NCI-H1105 treated with DMSO at 0.1 percent for 48 hours (cell line): ENCODE measurements at places on chromosomes 13 and 19.
A peak's percentile ranks its signal among the peaks of the same experiment; 100 is the strongest.

- DNase-seq, result no peak
These were observed 1.2 kb upstream of the KLF16 start for GRCh38 chr19:1864480-1865171.

DNA sequence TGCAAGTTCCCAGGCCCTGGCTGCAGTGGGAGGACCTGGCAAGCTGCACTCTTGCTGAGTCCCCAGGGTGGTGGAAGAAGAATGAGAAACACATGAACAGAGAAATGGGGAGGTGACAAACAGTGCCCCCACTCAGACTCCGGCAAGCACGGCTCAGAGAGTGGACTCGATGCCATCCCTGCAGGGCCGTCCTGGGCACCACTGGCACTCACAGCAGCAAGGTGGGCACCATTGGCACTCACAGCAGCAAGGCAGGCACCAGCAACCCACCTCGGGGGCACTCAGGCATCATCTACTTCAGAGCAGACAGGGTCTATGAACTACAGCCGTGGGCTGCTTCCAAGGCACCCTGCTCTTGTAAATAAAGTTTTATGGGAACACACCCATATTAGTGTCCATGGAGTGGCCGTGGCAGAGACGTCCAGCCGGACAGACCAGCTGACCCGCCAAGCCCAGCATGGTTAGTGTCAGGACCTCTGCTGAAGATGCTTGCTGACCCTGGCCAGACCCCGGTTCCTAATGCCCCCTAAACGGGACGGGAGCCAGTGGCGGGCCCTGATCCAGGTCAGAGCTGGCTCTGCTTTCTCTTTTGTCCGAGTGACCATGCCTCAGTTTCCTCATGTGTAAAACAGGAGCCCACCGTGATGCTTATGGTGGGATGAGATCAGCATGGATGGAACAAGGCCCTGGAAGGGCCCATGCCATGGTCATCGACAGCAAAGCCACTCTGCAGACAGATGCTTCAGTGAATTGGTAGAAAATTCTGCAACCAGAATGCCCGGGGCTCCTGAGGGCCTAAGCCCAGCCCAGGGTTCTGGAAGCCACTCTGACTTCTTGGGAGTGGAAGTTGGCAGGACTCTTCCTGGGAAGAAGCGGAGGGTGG, 2.1 kb upstream of the F10 start:
- no peak for DNase-seq

DNA sequence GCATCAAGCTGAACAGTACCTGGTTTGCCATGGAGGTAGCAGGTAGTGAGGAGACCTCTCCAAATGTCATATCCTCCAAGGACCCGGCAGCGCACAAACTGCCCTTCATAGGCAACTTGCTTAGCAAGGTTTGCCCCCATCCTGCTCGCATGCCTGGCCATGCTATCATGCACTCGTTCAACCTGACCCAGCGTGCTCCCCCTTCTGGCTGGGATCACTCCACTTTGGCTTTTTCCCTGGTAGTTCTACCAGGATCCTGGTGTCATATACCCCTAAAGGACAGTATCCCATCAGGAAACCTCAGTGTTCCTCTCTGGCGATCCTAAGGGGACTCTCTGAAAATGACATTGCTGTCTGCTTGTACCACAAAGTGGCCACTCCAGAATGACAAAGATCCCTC, 38.6 kb upstream of the ZNF30 start:
- DNase-seq, result no peak

DNA sequence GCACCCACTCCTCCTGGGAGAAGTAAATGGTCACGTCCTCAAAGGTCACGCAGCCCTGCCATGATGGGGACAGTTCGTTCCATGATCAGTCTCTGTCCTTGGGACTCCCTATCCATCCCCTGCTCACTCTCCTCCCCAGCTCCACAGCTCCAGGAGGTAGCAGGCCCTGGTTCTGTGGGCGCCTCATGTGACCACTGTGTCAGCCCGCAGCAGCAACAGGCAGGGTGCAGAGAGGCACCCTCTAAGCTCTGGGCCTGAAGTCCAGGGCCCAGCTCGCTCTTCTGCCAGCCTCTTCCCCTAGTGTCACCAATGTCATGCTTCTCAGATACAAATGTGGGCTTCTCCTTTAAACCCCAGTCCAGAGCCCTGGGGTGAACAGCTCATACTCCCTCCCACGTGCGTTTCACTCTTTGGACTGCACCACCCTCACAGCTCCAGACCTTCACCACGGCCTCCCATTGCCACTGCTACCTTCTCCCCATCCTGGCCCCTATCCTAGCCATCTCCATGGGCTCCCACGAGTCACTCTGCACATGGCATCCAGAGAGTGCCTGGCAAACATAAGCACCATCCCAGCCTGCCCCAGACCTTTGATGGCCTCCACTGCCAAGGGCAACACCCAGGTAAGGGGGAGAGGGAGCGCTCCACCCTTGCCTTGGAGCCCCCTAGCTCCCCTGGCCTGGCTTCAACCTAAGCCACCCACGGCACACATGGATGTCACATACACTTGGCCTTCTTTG, 2.9 kb downstream of the ZNF792 start:
- DNase-seq, result no peak

DNA sequence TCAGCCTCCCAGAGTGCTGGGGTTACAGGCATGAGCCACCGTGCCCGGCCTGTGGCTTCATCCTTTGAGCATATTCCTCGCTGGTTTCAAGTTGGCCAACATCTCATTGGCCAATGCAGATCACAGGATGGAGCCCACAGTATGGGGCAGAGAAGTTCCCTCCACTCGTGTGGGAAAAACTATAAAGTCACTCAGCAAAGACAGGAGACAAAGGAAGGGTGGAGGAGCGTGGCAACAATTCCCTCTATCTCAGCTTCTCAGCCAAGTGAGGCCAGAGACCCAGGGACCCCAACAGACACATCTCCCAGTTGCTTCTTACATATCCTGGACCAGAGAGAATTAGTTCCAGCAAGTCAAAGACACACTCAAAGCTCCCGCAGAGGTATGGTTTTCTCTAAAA, 184.6 kb upstream of the SOX1 start:
- DNase-seq, result no peak

DNA sequence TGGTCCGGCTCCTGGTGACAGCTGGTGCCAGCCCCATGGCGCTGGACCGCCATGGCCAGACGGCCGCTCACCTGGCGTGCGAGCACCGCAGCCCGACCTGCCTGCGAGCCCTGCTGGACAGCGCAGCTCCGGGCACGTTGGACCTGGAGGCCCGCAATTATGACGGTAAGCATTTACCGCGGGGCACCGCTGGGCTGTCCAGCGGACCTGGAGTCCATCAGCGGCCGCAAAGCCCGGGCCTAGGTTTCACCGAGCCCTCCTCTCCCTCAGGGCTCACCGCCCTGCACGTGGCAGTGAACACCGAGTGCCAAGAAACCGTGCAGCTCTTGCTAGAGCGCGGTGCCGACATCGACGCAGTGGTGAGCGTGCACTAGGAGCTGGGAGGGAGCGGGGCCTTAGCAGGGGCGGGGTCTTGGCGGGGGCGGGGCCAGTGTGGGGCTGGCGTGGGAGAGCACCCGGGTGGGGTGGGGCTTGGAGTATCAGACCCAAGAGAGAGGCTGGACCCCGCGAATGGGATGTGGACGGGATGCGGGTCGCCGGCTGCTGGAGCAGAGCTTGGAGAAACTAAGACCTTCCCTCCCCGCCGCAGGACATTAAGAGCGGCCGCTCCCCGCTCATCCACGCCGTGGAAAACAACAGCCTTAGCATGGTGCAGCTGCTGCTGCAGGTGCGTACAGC, 8.7 kb downstream of the BCL3 start:
- no peak for DNase-seq

DNA sequence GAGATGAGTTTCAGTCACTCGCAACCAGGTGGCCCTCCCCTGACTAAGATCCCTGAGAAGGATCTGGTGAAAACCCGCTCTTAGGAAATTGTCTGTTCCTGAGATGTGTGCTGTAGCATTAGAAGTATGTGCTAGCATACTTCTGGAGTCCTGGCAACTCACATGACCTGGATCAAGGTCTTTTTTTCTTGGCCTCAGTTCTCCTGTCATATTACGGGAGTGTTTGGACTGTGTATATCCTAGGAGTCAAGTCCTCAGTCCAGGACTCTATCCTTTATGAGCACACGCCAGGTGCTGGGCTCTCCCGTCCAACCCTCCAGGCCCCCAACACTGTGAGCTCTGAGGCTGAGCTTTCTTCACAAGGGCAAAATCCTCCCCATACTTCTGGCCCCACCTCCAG, 156.4 kb downstream of the UQCRFS1 start:
- no peak for DNase-seq

DNA sequence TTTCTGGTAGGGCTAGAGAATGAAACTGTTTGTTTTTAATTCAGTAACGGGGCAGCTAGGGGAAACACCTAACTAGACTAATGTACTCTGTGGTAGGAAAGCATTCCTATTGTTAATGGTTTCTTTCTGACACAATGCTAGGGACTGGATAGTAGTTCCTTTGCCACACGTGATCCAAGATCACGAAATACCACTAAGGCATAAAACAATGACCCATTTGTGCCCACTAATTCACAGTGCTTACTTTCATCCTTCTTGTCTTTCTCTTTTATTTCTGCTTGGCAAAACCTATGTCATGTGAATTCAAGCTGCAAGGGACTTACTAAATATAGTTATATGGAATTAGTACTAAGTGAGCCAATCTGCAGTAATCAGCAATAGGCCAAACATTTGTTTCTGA, 834.1 kb upstream of the SLITRK6 start:
- no peak for DNase-seq

DNA sequence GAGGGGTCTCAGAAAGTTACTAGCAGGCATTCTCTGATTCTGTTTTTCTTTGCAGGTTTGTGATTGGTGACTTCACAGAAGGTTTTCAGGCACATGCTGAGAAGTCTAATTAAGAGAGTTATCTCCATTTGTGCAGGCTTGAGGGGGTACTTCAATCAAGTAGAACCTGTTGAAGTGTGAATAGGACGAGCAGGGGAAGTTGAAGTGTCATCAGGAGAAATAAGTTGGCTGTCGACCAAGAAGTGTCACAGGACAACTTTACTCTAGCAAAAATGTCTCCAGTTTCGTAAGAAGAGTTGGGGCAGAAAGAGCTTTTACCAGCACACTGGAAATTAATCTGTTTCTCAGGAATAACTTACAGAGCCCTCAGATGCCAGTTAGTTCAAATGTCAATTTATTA, 576.5 kb upstream of the SLITRK5 start:
- DNase-seq, result peak; percentile 46

DNA sequence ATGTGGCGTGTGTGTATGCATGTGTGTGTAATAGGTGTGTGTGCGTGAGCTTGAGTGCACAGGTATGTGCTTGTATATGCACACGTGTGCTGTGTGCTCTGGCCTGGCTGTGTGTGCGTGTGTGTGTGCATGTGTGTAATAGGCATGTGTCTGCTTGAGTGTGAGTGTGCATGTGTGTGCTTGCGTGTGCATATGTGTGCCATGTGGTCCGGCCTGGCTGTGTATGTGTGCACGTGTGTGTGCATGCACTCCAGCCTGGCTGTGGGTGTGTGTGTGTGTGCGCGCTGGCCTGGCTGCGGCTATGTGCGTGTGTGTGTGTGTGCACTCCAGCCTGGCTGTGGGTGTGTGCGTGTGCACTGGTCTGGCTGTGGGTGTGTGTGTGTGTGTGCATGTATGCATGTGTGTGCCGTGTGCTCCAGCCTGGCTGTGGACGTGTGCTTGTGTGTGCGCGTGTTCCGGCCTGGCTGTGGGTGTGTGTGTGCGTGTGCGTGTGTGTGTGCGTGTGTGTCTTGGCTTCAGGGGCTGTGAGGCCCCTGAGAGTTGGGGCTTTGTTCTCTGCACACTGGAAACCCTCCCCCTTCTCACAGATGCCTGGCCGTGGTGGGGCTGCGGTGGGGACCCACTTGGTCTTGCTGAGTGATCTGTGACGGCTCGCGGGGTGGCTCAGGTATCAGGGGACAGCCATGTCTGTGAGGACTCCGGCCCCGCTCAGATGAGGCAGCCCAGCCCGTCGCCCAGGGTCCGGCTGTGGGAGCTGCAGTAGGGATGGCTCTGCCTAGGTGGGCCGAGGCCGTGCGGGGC, 8.2 kb downstream of the SPPL2B start:
- DNase-seq, result no peak

DNA sequence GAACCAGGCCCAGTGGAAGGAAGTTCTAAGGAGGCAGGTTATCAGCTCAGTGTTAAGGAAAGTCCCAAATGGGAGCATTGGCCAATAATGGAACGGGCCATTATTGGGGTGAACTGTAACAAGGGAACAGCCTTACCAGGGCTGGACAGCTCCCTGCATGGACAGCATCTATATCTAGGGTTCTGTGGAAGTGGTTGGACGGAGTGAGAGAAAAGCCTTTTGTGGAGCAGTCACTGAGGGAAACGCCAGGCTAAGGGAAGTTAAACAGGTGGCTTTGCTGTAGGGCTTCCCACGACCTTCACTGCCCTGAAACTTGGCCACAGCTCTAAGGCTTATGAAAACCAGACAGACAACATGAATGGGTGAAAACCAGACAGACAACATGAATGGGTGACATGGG, 17.0 kb downstream of the POU2F2 start:
- no peak for DNase-seq

DNA sequence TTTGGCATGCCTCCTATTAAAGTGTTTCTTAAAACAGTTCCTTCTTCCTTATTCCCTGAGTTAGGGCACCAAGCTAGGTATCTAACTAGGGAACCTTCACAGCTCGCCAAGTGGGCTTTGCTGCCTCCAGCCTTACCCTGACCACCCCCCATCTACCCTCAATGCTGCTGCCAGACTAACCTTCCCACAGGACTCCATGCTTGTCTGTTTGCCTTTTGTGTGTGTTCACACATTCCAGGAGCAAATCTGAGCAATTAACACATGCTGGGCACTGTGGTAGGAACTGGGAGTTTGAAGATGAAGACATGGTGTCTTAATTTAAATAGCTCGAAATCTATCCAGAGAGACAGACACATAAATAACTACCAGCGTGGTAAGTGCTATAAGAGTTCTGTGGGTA, 185.2 kb downstream of the MZT1 start:
- no peak for DNase-seq
